ENCODE measurements at places on chromosomes 13 and 19.

DNA sequence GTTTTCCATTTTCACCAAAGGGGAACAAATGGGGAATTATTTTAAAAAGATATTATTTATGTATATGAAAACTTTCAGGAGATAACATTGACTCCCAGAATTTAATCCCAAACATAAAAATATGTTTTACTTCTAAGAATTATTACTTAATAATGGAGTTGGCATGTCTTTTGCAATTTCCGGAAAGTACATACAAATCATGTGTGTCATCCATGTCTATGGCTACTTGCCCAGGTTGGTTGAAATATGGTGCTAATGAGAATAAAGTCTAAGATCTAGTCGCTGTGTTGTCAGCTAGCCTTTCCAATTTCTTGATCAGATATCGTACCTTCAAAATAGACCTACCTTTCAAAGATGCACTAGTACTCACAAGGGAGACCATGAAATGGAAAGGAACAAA is 1003.2 kb upstream of the PCDH20 start:
- no peak for DNase-seq

- no peak for DNase-seq
These were observed 1.7 kb downstream of the STK24 start for GRCh38 chr13:98575009-98575903.

GRCh38 chr19:40277356-40278059 is 7.6 kb downstream of the AKT2 start:
- no peak for DNase-seq

DNA sequence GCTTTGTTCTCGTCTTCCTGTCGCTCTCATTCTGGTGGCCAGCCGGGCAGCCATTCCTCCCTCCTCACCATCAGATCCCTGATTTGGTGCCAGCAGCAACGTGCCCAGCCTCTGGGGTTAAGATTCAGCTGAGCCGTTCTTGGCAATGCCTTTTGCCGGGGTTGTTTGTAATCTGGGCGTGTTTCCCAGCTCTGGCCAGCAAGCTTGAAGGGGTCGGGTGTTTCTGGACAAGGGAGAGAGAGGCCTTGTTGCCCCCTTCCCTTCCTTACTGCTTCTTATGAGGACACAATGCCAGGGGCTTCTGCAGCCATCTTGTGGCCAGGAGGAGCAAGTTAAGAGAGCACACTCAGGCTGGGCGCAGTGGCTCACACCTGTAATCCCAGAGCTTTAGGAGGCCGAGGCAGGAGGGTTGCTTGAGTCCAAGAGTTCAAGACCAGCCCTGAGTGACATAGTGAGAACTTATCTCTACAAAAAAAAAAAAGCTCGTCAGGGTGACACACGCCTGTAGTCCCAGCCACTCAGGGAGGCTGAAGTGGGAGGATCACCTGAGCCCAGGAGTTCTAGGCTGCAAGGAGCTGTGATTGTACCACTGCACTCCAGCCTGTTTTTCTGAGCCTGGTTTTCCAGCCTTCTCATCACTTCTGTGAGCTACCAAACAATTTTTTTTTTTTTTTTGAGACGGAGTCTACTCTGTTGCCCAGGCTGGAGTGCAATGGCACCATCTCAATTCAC is 10.7 kb upstream of the CRTC1 start:
- DNase-seq: no peak

GRCh38 chr13:69706807-69707206 is 400.8 kb upstream of the ATXN8OS start:
- no peak for DNase-seq

DNA sequence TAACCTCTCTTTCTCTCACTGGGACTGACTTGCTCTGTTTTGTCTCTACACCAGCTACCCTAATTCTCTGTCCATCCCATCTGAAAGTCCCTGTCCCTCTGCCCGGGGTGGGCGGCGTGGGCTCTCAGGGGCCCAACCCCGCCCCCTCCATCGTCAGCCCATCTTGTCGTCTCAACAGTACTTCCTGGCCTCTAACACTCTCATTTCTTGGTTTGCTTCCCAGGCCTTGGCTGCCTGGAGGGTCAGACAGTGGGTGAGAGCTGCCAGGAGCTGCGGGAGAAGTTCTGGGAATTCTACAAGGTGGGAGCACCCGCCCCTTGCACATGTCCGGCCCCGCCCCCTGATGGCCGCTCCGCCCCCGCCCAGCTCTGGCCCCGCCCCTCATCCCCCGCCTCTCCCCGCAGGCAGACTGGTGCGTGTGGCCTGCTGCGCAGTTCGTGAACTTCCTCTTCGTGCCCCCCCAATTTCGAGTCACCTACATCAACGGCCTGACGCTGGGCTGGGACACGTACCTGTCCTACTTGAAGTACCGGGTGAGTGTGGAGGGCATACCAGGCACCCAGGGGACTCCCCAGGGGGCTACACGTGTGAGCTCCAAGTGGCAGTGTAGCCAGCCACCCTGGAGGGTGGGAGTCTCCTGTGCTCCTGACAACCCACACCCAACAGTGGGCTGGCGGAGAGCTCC is 1.7 kb downstream of the MPV17L2 start:
- DNase-seq: peak; percentile 43

DNA sequence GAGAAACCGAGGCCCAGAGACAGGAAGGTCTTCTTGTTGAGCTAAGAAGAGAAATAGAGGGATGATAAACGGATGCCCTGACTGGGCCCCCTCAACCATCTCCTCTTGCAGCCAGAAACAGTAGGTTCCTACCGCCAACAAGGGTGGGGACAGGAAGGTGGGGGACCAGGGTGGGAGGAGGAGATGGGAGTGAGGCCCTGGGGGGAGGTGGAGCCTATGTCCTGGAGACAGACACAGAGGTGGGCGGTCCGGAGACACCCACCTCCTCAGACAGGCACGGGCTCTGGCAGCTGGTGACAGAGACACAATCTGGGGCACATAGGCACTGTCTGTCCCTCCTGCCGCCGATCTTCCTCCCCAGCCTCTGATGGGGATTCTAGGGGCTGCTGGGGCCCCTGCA is 16.9 kb downstream of the GADD45B start:
- no peak for DNase-seq

DNA sequence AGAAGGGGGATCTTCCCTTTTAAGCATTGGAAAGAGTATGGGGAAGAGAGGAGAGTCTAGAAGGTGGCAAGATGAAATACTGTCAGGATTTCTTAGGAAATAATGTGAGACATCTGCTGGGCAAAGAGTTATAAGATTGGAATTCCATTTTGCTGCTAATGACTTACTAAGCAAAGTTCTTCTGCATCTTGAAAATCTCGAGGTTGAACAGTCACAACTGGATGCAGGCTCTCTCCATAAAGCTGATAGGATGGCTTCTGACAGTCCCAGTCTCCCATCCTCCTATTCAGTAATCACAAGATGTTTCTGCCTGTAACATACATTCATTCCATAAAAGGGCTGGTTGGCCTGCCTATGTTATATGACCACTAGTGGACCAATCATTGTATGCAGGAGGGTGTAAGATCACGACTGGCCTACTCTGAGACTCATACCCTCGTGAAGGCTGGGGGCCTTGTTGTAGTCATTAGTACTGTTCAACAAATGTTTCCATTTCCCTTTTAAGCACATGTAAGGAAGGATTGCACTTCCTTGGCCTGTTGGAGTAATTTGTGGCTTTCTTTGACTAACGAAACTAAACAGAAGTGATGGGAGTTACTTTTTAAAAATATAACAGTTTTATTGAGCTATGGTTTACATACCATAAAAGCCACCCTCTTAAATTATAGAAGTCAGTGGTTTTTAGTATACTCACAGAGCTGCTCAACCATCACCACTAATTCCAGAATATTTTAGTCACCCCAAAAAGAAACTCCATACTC is 45.0 kb upstream of the TDRD3 start:
- no peak for DNase-seq

GRCh38 chr13:107942030-107942617 is 273.2 kb downstream of the LIG4 start:
- no peak for DNase-seq

- DNase-seq: no peak
These were observed 254.2 kb downstream of the ITGBL1 start for GRCh38 chr13:101706651-101707050.

- DNase-seq: no peak
These were observed 8.5 kb downstream of the MIER2 start for GRCh38 chr19:336067-336614.

DNA sequence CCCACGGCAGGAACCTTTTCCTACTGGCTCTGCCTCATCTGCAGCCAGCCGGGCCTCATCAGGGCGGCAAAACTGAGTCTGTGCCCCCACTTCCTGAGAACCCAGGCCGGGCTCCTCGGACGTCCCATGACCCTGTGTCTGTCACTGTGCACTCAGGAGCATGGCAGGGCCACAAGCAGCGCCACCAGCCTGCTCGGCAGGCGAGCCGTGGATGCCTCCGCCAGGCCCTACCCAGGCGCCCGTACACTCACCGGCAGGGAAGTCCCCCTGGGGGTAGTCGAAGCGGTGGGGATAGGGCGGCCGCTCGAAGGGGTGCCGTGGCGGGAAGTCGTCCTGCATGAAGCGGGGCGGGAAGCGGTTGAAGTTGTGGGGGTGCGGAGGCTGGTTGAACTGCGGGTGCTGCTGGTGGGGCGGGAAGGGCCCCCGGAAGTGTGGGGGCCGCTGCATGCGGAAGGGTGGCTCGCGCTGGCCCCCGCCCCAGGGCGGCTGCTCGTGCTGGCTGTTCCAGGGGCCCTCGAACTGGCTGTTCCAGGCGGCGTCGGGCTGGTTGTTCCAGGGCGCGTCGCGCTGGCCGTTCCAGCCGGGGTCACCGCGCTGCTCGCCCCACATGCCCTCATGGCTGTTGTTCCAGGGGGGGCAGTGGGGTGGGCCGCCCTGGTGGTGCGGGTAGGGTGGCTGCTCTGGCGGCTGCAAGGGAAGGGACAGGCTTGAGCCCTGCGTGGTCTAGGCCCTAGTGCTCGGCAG is 17.1 kb downstream of the CHERP start:
- DNase-seq: no peak

DNA sequence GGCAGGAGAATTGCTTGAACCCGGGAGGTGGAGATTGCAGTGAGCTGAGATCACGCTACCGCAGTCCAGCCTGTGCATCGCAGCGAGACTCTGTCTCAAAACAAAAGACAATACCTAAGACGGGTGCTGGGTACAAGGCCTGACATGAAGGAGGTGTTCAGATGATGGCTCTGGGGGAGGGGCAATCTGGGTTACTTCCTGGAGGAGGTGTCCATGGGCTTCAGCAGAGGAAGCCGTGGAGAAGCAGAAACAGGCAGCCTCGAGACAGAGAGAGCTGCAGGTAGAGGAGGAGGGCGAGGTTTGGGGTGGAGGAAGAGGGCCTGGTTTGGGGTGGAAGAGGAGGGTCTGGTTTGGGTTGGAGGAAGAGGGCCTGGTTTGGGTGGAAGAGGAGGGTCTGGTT is 3.6 kb downstream of the MISP start:
- no peak for DNase-seq

GRCh38 chr13:100436099-100436498 is 152.5 kb downstream of the GGACT start:
- DNase-seq: no peak

- no peak for DNase-seq
These were observed 15.6 kb downstream of the FGF21 start for GRCh38 chr19:48770734-48771472.

DNA sequence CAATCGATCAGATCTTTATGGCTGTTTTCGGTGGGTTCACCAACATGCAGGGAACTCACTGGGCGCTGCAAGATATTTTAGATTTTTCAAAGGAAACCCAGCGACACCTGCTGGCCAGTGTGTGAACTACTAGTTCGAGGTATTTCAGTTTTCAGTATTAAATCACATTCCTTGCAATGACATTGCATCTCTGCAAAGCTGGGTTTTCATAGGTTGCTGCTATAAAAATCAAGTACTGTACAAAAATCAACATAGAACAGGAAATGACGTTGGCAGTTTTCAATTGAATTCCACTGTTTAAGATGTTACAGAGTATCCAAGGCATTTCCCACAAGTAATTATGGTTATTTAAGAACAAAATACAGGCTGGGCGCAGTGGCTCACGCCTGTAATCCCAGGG is 17.6 kb downstream of the LIG1 start:
- peak; percentile 67 for DNase-seq

GRCh38 chr13:51025245-51025905 is 85.7 kb downstream of the C13orf42 start:
- DNase-seq: no peak

GRCh38 chr13:101915331-101915730 is 462.9 kb downstream of the ITGBL1 start:
- no peak for DNase-seq

GRCh38 chr19:53147645-53148044 is 11.2 kb downstream of the ZNF347 start:
- no peak for DNase-seq

GRCh38 chr13:105031306-105031705 is 1504.2 kb downstream of the EFNB2 start:
- no peak for DNase-seq

- DNase-seq: peak; percentile 60
These were observed 1.5 kb downstream of the CALM3 start for GRCh38 chr19:46602392-46603194.

DNA sequence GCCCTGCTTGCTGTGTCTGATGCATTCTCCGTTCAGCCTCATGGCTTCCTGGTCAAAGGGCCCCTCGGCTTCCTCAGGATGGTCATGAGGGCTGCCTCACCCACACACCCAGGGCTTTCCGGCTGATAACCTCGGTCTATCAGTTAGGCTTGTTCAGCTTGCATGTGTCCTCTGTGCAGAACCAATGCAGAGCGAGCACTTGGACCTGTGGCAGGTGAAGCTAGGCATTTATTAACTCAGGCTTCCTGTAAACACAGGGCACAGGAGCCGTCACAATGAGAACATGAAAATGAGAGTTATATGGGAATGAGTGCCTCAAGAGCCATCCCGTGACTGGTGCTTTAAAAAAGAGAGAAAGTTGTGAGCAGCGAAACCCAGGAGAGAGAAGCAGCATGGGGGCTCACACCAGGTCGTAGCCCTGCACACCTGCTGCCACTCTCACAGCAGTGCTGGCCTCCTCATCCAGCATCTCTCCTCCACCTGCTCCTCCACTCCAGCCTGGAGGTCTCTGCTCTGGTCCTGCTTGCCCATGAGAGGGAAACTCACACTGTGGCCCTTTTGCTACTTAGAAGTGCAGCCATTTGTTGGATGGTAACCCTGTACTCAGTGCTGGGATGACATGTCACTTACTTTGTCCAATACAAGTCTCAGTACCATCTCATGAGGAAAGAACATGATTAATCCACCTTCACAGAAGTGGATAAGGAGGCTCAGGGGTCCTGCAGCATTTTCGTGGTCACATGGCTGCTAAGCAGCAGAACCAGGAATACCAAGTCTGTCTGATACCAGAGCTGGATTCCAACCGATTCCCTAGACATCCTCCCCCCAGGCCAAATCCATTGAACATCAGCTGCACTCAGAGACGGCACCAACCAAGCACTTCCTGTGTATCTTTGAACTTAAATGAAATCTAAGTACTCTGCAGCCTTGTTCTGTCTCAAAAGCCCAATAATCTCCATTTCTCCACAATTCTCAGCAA is 50.5 kb upstream of the IRS2 start:
- no peak for DNase-seq

DNA sequence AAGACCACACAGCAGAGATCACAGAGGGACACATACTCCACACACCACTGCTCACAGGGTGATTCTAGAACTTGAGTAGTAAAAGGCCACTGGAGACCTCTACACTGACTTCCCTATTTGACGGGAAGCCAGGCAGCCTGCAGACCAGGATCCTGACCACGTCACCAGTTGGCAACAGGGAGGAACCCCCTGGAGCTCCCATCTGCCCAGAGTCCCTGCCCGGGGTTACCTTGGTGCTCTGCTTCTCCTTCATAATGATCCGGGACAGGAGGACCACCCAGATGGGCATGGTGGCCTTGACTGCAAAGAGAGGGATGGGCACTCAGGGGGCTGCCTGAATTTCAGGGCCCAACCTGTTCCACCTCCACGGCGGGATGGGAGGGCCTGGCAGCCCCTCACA is 932 bp downstream of the SLC35E1 start:
- no peak for DNase-seq
